T-helper 17 cell (primary cell): ENCODE measurements at places on chromosomes 4 and X. TPM values are rescaled to one million over a fixed set of nuclear protein-coding genes. Genes with fewer than 3 reads are reported as not detected.

- DNase-seq, result no peak
Measured at GRCh38 chrX:81900522-81900921, 698.6 kb downstream of the SH3BGRL start.

The RTL9 gene
- not detected for total RNA-seq

The GABRE gene
- not detected for total RNA-seq

GRCh38 chr4:600850-601515 lies 24.4 kb upstream of the PDE6B start:
- DNase-seq, result no peak

The BST1 gene
- total RNA-seq, result 1.9 TPM

DNA sequence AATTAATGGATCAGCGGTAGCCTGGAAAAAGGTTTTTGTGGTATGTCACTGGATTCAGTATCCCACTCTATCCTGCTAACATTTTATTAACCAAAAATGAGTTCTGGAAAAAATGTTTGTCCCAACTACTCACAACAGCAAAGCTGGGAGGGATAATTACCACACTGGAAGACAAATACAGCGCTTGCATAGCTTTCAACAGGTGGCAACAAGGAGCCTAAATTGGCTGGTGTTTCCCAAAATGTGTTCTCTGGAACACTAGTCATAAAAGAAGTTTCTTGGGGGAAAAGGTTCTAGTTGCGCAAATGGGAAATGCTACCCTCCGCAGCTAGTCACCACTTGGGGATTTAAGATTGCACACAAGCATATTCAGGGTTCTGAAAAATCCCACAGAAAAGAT lies 54.6 kb downstream of the BEND2 start:
- no peak for DNase-seq

- DNase-seq, result no peak
Measured at GRCh38 chrX:136310411-136310810, 9.6 kb downstream of the ADGRG4 start.

- DNase-seq, result no peak
Measured at GRCh38 chrX:23610495-23610894, 56.8 kb upstream of the PRDX4 start.

The CXCL1 gene
- not detected for total RNA-seq
